CD8-positive, alpha-beta T cell (primary cell): ENCODE measurements at places on chromosomes 3 and 15.
A peak's percentile ranks its signal among the peaks of the same experiment; 100 is the strongest.

DNA sequence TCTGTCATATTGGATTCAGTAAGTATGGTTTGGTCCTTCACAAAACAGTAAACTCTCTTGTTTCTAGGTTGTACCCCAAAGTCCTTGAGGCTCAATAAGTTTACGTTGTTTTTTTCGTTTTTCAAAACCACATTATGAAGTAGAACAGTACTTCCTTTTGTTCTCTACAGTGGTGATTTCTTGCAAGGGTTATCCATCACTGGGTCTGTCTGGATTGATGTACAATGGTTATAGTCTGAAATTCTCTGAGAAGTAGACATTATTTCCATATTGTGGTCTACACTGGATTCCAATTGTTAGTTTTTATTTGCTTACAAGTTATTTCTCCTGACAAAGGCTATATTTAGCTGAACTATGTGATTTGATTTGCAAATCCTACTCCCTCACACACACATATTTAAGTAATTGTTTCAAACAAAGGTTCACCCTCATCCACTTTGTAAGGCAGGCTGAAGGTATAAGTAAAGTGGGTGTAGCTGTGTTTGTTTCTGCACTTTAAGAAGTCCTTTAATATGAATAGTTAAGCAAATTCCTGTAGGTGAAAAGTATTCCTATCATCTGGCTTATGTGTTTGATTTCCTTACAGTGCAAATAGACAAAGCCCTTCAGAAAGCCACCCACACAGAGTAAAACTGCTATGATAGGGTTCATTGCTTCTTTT lies 64.2 kb upstream of the MME start:
- no peak for DNase-seq

DNA sequence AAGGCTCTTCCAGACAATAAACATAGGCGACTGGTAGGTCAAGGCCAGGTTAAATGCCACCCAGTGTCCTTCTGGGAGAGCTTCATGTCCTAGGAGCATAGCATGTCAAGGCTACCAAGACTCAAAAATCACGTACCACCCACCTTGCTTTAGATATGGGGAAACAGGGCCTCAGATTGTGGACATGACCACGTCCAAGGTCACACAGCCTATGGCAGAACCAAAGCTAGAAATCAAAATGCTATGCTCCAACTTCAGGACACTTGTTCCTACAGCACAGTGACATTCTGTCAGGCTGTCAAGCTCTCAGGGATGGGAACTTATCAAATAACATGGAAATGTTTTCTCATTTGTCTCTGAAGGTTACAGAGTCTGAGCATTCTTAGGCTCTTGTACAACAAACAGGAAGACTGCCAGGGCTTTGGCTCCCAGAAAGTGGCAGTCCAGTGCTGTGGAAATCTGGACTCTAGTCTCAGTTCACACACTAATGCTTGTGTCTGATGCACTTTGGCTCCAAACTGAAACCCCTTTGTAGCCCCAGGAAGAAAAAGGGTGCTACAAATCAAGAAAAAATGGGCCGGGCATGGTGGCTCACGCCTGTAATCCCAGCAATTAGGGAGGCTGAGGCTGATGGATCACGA lies 170.4 kb upstream of the LPP start:
- DNase-seq = no peak

DNA sequence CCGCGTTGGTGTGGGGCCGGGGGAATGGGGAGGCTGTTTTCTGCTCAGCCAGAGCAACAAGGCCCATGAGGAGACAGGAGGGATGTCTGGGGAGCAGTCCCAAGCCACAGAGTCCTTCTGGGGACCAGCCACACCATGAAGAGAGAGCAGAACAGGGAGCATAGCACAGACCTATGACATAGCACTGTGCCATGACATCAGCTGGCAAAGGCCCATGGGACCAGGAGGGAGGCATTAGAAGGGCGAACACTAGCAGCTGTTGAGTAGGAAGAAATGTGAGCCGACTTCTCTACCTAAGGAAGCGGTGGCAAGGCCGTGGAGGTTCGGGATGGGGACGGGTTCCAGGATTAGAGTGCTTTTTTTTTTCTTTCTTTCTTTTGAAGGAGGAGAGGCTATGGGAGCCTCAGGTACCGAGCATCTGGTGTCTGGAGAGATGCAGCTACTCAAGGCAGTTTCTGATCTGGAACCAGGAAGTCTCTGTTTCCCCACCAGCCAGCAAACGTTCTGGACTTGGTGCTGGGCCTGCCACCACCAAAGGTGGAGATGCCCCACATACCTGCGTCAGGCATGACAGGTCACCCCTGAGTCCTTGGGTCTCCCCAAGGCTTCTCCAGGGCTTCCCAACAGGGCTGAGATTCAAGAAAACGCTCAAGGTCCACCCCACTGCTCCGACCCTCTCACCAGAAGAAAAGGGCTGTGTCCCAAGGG lies 77.3 kb upstream of the CGNL1 start:
- DNase-seq = no peak

DNA sequence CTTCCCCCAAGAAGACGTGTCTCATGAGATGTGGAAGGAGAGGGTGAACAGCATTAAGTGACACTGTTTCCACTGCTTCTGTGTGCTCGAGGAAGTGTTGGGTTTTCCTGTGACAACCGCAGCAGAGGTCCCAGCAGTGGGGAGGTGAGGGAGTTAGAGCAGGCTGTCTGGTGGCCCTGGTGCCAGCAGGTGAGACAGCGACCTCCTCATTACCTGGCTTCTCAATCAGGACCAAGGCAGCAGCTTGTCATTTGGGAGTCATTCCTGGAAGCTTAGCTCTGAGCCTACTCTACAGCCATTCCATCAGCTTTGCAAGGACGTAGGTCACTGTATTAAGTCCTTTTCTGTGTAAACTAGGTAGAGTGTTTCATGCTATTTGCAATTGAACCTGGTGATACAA lies 63.3 kb upstream of the RGMA start:
- DNase-seq = peak; percentile 46

DNA sequence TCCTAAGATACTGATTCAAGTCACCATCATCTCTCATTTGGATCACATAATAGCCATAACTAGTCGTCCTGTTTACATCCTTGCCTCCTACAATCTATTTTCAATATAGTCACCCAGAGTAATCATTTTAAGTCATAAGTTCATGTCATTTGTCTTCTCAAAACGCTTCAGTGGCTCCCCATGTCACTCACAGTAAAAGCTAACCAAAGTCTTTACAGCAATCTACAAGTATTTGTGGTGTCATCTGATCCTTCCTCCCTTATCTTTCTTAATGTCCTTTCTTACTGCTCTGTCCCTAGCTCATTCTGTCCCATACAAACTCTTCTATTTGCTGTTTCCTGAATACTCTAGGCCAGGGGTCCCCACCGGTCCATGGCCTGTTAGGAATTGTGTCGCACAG lies 28.8 kb downstream of the GBE1 start:
- no peak for DNase-seq

DNA sequence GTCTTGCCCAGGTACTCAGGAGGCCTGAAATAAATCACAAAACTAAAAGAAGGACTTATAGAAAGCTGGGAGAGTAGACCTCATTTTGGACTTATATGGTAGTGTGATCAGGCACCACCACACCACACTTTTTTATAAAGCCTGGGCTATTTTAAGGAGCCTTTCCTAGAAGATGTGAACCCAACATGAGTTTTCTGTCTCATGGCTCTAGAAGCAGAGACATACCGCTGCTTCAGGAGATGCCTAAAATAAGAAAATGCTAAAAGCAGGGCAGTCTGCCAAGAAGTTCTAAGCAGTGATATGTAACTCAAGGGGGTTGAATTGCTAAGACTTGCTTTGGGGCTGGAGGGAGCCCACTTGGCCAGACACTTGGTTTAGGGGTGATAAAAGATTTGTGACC lies 49.6 kb downstream of the SUMF1 start:
- DNase-seq = no peak
